ENCODE measurements at places on chromosomes 2 and 18.

DNA sequence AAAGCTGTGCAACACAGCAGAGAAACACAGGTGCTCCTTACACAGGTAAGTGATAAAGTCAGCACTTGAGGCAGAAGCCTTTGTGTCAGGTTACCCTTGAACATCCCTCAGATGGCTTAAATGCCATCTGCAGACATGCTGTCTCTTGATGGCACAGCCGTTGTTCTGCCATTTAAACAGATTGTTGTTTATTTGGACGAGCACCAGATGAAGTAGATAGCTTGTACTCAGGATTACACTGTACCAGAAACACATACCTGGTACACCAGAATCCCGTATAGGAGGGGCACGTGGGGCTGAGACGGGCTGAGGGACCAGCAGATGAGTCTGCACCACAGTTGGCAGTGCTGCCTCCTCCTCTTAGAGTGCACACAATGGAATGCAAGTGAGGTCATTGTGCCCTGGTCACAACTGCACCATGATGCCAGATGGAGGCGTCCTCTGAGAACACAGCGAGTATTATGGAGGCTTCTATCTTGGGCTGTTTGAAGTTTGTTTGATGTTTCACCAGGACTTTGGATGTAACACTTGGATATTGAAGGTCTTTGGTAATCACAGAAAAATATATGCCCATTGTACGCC lies 143.0 kb downstream of the TANC1 start:
- DNase-seq: no peak

DNA sequence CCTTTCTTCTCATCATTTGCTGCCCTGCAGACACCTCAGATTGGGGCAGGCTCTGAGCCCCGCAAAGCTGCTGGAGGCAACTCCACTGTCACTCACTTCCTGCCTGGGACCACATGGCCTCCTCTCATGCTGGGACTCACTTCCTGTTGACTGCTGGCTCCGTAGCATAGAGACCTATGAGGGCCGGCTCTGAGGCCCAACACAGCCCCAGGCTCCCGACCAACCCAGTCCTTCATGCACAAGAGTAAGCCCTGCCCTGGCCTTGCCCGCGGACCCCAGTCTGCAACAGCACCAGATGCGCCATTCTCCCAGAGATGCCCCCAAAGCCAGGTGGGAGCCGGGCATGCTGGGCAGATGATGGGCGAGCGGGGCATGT lies 55.7 kb downstream of the DNMT3A start:
- DNase-seq: no peak

DNA sequence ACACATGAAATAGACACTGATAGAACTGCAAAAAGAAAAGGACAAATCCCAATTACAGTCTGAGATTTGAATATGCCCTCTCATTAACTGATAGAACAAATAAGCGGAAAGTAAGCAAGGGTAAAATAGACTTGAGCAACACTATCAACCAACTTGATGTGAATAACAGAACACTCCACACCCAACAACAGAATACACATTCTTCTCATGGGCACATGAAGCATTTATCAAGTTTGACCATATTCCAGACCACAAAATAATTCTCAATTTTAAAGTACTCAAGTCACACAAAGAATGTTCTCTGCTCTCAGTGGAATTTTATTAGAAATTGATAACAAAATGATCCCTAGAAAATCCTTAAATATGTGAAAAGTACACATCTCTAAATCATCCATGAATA lies 19.0 kb downstream of the ETAA1 start:
- DNase-seq: no peak

GRCh38 chr2:199458806-199459285 lies 1.1 kb upstream of the SATB2 start:
- no peak for DNase-seq

- DNase-seq: no peak
Observed at GRCh38 chr18:8695932-8696517, 9.3 kb upstream of the MTCL1 start.

GRCh38 chr2:62713837-62714236 lies 8.3 kb downstream of the EHBP1 start:
- DNase-seq: no peak

All from myocyte (in vitro differentiated cells).